ENCODE measurements at places on chromosomes 7 and 10.

DNA sequence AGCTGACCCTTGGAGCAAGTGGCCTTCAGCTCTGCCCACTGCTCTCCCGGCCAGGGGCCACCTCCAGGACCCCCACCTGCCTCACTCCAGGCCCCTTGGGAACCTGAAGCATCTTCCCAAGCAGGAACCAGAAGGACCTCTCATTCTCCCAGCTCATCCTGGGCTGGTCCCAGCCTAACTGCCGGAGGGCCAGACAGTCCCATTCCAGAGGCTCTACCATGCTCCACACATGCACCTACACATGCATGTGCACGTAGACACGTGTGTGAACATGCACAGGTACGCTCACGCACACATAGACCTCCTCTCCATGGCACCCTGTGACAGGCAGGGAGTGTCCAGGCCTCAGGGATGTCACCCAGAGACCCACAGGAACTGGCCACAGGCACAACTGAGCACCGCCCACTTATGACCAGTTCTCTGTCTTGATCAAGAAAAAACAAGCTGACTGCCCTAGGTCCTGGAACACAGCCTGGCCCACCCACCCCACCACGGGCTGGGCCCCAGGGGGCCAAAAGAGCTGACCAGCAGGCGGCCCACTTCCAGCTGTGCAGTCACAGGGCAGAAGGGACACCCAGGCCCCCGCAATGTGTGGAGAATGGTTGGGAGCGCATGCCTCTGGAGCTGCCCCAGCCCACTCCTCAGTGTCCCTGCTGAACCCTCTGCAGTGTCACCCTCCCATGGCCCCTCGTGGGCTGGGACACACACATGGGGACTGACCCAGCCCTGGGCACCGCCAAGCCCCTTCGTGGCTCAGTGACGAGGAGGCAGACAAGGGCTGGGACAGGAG lies 43.4 kb downstream of the CAMK2B start:
- DNase-seq: no peak

- no peak for DNase-seq
Measured at GRCh38 chr10:72932259-72933015, 22.2 kb downstream of the PLA2G12B start.

DNA sequence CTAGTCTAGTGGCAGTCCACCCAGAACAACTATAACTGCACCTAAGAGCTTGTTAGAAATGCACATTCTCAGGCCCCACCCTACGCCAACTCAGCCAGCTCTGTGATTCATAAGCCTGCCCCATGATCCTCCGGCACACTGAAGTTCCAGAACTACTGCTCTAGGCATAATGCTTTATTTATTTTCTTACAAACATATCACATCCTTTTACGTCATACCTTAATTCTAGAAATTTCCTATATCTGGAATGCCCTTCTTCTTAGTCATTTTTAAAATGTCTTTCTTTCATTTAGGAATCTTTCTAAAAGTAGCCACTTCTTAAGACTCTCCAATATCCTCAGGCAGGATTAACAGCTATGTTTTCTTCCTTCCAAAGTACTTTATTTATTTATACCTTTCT lies 480.1 kb downstream of the INHBA start:
- DNase-seq: no peak

- no peak for DNase-seq
Measured at GRCh38 chr10:131480066-131480465, 168.5 kb upstream of the TCERG1L start.

DNA sequence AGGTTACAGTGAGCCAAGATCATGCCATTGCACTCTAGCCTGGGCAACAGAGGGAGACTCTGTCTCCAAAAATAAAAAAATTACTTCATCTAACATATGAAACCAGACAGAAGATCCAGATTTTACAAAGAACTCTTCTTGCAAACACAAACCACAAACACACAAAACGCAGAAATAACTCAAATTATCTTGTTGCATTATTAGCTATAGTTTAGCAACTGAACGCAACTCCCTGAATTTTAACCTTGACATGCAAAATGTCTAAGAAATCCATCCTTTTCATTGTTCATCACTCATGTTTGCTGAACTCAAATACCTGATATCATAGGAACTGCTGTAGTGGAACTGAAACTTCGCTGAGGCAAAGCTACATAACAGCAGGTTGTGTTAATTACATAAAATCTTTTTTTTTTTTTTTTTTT lies 64.1 kb downstream of the MICU1 start:
- no peak for DNase-seq

DNA sequence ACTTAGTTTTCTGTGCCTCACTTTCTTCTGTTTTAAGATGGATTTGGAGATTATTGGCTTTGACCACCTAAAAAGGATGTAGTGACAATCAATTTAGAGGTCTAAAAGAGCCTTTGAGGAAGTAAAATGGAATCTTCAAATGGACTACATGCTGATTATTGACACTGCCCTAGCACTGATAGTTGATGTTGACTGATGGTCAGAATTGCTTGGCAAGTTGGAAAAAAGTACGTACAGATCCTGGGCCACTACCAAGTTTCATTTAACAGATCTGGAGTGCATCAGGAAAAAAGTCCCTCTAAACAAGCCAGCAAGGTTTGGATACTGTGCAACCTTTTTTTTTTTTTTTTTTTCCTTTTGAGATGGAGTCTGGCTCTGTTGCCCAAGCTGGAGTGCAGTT lies 81.1 kb downstream of the TCF7L2 start:
- no peak for DNase-seq

- no peak for DNase-seq
Measured at GRCh38 chr10:132264306-132264950, 43.3 kb downstream of the STK32C start.

- no peak for DNase-seq
Measured at GRCh38 chr10:68625316-68625921, 65.3 kb downstream of the TET1 start.

DNA sequence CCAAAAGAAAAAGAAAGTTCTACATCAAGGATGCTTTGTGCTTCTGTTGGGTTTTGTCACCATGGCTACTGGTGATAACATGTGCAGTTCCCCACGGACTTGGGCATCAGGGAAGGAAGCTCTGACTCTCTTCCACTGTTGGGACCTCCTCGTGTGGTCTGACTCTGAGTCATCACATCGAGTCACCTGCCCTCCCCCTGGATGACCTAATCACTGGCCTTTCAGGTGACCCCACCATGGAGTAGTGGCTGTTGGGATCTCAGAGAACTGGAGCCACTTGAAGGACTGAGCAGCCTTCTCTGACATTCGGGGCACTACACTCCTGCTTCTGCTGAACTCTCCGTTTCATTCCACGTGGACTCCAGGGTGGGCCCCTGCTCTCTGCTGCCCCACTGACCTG lies 60.8 kb upstream of the DOCK1 start:
- no peak for DNase-seq

DNA sequence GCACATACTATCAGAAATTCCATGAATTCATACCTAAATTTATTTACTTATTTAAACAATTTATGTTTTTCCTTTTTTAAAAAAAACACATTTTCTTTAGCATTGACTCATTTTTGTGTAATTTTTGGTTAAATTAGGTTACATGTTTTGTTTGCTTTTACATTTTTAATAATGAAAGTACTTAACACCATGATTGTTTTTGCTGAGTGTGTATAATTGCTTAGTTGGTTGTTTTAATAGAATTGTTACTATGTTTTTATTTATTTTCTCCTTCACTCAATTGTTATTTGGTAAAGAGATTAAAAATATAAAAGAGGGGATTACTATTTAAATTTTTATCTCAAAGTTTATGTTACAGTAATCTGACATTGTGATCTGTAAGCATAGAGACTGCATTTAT lies 508.4 kb downstream of the NRG3 start:
- DNase-seq: no peak

DNA sequence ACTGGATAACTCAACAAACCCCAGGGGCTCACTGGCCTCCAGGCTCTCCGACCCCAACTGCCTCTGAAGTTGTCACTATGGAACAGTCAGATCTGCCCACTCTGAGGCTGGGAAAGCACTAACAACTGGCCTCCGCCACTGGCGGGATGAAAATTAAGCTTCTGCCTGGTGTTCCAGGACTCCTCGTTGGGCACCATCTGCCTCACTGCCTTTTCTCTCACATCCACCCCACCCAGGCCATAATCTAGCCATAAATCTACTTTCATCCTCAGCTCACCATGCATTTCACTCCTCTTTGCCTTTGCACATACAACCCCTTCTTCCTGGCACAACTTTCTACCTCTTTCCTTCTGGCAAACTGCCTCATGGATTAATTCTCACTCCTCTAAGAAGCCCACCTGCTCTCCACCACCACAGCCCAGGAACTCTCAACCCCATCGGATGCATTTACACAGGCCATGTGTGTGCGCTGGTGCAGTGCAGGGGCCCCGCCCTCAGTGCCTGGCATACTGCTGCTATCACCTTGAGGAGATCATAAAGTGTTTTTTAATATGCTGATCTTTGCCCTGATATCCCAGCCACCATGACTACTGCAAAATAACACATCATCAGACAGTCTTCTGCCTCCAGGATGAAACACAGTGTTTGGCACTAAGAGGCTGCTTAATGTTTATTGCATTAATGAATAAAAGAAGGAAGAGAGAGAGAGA lies 4.0 kb downstream of the CDHR1 start:
- no peak for DNase-seq

All from activated CD4-positive, alpha-beta T cell treated with anti-CD3 and anti-CD28 coated beads for 36 hours (primary cell).